Endothelial cell of umbilical vein (primary cell): ENCODE measurements at places on chromosomes 12 and 14. TPM values are rescaled to one million over a fixed set of nuclear protein-coding genes. Genes with fewer than 3 reads are reported as not detected.

Gene CYP46A1
- 0.14 and 0.24 TPM in 2 replicates for total RNA-seq

DNA sequence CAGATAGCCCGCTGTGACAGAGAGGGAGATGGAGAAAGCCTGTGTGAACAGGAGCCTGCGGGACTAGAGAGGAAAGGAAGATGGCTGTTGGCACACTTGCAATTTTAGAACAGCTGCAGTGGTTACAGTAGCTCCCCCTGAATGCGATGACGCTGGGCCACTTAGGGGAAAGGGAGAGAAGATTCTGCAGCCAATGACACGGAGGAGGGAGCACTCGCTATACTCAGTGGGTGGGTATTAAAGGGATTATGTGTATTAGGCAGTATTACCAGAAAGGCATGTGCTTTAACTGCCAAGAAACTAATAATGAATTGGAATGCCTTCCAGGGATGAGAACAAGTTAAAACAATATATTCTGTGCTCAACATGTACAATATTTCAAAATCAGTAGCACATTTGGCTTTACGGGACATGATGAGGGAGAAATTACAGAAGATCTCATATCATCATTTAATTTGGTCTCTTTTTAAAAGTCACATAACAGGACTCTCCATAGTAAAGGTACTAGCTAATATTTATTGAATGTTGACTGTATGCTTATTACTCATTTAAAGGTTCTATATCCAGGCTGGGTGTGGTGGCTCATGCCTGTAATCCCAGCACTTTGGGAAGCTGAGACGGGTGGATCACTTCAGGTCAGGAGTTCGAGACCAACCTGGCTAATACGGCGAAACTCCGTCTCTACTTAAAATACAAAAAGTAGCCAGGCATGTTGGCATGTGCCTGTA, 35.9 kb upstream of the FOS start:
- no peaks in the 10 kb centered on the region for H3K27me3 ChIP-seq
- no peaks in the 10 kb centered on the region for H3K36me3 ChIP-seq
- H3K27ac ChIP-seq = no peak overlapping the region
- H3K4me1 ChIP-seq = peaks cover 10% of the 10 kb centered on the region
- H3K4me3 ChIP-seq = no peak overlapping the region

Gene TNFRSF1A
- 84.0 and 98.2 TPM in 2 replicates for total RNA-seq

Gene DLK1
- total RNA-seq = not detected in 2 replicates

DNA sequence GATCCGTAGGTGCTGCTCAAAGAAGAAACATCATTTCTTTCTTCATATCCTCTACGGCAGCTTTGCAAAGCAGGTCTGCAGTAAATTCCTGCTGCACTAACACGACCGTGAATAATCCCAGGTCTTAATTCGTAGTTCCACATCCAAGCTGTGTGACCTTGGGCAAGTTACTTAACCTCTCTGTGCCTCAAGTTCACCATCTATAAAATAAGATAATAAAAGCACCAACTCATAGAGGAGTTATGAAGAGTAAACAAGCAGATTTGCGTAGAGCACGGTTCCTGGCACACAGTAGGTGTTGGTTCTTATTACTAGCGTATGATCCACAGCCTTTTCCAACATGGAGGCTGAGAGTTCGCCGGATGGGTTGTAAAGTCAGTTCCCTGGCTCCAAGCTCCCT, 3.6 kb downstream of the NCOR2 start:
- no peak overlapping the region for H3K4me3 ChIP-seq
- H3K27me3 ChIP-seq = no peaks in the 10 kb centered on the region
- H3K27ac ChIP-seq = no peak overlapping the region
- H3K4me1 ChIP-seq = peaks cover 10% of the 10 kb centered on the region
- no peak for DNase-seq

DNA sequence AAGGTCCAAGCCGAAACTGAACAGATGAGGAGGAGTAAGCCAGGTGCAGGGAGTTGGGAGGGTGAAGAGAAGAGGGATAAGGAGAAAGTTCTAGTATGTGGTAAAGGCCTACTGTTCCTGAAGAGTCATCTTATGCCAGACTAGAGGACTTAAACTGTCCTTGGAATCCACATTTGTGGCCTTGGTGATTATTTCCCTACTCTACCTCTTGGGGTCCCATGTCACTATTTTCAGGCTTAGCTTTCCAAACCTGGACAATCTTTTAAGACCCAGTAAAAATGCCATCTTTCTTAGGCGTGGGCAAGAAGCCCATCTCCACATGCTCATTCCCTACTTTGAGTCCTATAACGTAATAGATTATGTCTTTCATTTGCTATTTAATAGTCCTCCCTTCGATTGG, 40.1 kb upstream of the CRY1 start:
- H3K27me3 ChIP-seq = peaks cover 2% of the 10 kb centered on the region
- H3K4me3 ChIP-seq = no peak overlapping the region
- H3K36me3 ChIP-seq = no peaks in the 10 kb centered on the region
- no peak for DNase-seq
- H3K4me1 ChIP-seq = no peaks in the 10 kb centered on the region

DNA sequence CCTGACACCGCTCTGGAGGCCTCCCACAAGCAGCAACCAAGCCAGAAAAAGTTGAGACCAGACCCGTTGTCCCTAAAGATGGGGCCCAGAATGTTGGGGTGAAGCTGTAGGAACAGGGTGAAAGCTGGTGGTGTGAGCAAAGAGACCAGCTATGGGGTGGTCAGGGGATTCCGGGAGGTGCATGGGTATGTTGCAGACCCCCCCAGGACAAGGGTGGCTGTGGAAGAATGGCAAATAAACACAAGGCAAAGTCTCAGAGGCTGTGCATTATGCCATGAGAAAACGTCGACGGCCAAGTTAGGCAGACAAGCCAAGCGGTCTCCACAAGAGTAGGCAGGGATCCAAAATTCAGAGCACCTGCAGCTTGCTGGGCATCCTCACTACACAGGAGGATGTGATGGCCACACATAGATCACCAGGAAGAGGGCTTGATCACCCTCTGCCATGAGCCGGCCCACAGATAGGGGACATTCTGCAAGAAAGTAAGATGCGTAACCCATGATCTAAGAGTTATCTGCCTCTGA, 58.8 kb upstream of the KCNA1 start:
- H3K27ac ChIP-seq = no peak overlapping the region
- no peaks in the 10 kb centered on the region for H3K27me3 ChIP-seq
- no peak for DNase-seq
- H3K4me3 ChIP-seq = no peak overlapping the region

DNA sequence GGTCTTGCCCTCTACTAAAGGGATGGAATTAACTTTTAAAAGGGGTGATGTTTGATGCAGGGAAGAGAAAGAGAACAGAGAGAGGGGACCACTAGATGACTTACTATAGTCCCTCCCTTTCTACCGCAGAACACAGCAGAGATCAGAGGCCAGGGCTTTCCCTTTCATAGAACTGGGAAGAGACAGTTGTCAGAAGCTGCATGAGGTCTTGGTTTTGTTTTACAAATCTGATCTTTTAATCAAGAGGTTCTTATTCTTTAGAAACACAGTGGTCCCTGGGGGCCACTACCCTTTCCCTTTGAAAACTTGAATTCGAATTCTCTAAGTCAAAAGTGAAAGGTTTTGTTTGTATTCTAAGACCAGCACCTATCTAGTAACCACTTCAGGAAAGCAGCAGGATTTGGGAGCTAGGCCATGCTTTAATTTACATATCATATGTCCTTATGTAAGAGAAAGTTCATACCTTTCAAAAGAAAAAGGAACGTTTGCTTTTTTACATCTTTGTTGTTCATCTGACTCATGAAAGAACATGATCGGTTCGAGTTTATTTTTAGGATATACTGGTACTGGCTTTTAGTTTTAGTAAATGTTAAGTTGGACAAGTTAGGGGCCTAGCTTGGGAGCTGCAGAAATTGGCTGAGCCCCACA, 6.3 kb downstream of the FBXL14 start:
- no peaks in the 10 kb centered on the region for H3K27me3 ChIP-seq
- no peak overlapping the region for H3K27ac ChIP-seq
- peaks cover 26% of the 10 kb centered on the region for H3K4me1 ChIP-seq

Gene SLC5A8
- not detected in 2 replicates for total RNA-seq

Gene ZFC3H1
- total RNA-seq = 47.6 and 60.4 TPM in 2 replicates

GRCh38 chr14:91373591-91374254, 43.9 kb downstream of the CCDC88C start:
- H3K36me3 ChIP-seq = no peaks in the 10 kb centered on the region
- peak overlapping the region; percentile 29 for H3K27ac ChIP-seq
- no peaks in the 10 kb centered on the region for H3K27me3 ChIP-seq
- DNase-seq = peak; percentile 63
- H3K4me3 ChIP-seq = peak overlapping the region; percentile 25

DNA sequence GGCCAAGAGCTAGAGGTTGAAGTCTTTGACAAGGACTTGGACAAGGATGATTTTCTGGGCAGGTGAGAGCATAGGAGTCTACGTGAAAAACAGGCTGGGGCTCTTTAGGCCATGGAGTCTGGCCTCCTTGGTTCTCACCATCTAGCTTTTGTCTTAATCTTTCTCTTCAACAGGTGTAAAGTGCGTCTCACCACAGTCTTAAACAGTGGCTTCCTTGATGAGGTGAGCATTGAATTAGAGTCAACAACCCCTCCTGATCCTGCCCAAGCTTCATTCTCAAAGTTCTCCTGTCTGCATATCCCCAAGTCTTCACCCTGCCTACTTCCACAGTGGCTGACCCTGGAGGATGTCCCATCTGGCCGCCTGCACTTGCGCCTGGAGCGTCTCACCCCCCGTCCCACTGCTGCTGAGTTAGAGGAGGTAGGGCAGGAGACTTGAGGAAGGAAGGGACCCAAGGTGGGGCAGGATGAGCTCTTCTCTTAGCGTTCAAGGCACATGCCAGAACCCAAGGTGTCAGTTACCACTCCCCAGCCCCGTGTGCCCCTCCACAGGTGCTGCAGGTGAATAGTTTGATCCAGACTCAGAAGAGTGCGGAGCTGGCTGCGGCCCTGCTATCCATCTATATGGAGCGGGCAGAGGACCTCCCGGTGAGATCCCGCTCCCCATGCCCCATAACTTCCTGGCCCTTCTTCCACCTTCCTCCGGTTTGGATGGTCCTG, 9.9 kb downstream of the ESYT1 start:
- no peak for DNase-seq
- peaks cover 50% of the 10 kb centered on the region for H3K36me3 ChIP-seq
- H3K4me1 ChIP-seq = peaks cover 5% of the 10 kb centered on the region

- no peaks in the 10 kb centered on the region for H3K27me3 ChIP-seq
- H3K4me3 ChIP-seq = no peak overlapping the region
- no peak overlapping the region for H3K27ac ChIP-seq
- no peaks in the 10 kb centered on the region for H3K36me3 ChIP-seq
- no peaks in the 10 kb centered on the region for H3K4me1 ChIP-seq
These were observed 173.0 kb downstream of the STXBP6 start for GRCh38 chr14:24876996-24877395.

- H3K36me3 ChIP-seq = no peaks in the 10 kb centered on the region
- H3K4me1 ChIP-seq = no peaks in the 10 kb centered on the region
- H3K27me3 ChIP-seq = no peaks in the 10 kb centered on the region
- no peak overlapping the region for H3K4me3 ChIP-seq
These were observed 44.6 kb downstream of the MSRB3 start for GRCh38 chr12:65323070-65323469.

DNA sequence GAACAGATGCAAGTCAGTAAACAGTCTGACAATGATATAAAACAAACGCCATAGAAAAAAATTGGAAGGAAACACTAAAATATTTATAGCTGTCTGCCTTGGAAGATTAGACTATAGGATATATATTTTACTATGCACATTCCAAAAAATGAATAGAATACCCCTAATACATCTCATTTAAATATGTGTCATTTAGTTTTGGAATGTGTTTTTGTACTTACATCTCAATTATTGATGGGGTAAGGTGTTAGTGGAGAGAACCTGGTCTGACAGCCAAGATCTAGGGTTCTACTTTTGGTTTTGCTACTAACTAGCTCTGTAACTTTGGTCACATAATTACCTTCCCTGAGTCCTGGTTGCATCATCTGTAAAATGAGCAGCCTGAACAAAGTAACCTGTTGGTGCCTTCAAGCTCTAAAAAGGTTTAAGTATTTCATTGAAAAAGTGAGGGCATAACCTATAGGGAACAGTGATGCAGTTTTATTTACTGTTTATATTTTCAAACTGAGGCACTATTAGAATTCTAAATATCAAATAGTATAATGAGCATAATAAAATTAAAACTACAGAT, 28.6 kb upstream of the SLC6A13 start:
- H3K4me1 ChIP-seq = no peaks in the 10 kb centered on the region
- no peak overlapping the region for H3K27ac ChIP-seq

GRCh38 chr12:49664591-49665239, 41.4 kb downstream of the PRPF40B start:
- H3K27ac ChIP-seq = peak overlapping the region; percentile 100
- H3K4me3 ChIP-seq = no peak overlapping the region
- H3K4me1 ChIP-seq = peaks cover 48% of the 10 kb centered on the region
